HT-29 (cell line): ENCODE measurements at places on chromosomes 12 and 14. TPM values are rescaled to one million over a fixed set of nuclear protein-coding genes. Genes with fewer than 3 reads are reported as not detected.

Gene PKP2
- total RNA-seq: 34.0 and 34.4 TPM in 2 replicates

Gene NTF3
- total RNA-seq: not detected in 2 replicates

Gene GLT8D2
- total RNA-seq: not detected in 2 replicates

Gene RASSF9
- 0.05 and 0.13 TPM in 2 replicates for total RNA-seq

Gene OTOGL
- total RNA-seq: 0.13 and 0.18 TPM in 2 replicates

Gene AHNAK2
- 1.5 and 1.6 TPM in 2 replicates for total RNA-seq

Gene FGD6
- 3.7 and 4.7 TPM in 2 replicates for total RNA-seq

Gene CLEC4C
- not detected in 2 replicates for total RNA-seq

Gene EMC9
- 52.4 and 63.9 TPM in 2 replicates for total RNA-seq

DNA sequence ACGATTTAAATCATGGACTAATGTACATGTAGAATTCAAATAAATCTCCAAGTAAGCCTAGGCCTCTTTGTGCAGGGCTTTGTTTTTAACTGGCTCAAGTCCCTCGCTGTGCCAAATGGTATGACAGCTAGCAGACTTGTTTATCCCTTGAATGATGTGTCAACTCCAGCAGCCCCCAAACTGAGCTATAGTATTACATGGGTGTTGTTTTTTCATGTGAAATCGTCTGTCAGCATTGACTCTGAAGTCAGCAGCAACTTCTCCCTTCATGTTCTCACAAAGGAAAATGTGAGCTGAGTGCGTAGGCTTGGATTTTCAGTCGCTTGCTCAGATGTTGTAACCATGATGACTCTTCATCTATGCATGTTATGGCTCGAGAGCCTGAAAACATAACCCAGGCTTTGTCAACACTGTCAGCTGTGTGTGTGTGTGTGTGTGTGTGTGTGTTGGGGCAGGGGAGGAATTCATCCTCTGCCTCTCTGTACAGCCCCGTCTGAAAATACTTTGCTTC is 73.3 kb downstream of the PTHLH start:
- DNase-seq: no peak

GRCh38 chr14:99687284-99688209 is 3.4 kb downstream of the CYP46A1 start:
- DNase-seq: peak; percentile 17

- no peak for DNase-seq
Observed at GRCh38 chr14:75445963-75446362, 18.1 kb downstream of the JDP2 start.

DNA sequence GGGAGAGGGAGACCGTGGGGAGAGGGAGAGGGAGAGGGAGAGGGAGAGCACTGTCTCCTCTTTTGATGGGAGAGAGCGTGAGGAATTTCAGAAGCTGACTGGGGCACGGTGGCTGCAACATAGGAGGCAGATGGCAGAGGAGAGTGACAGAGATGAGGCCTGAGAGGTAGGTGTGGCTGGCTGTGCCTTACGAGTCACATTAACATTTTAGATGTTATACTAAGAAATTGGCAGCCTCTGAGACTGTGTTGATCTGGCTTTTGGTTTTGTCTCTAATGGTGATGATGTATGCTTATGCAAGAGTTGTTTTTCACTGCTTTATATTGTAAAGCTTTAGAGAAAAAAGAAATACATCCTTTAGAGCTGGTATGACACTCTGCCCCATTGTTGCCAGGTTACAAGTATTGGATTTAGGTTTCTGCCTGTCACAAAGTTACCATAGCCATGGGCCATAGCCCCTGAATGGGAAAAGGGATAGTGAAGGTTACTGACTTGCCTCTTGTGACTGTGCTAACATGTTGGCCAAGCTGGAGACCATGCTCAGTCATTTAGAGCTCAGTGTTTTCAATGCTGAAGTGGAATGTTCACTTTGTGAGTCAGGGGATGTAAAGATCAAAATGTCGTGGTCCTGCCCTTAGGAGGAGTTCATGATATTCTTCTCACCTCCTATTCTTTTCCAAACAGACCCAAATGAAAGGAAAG is 186.2 kb downstream of the SYNE2 start:
- DNase-seq: no peak

DNA sequence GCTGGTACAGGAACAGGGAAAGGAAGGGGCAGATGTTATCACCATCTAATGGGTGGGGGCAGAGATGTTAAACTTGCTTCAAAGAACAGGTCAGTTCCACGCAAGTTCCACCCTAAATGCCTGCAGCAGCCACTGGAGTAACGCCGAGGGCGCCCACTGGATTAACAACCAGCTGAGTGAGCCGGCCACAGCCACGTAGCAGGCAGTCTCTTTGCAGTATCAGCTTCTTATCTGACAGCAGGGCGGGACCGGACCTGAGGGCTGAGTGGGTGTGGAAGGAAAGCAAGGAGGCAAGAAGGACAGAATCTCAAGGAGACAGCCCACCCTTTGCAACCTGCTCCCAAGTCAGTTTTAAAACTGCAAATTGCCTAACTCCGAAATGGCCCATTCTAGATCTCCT is 38.4 kb upstream of the FOXN3 start:
- no peak for DNase-seq

GRCh38 chr12:14664434-14665023 is 31.9 kb downstream of the GUCY2C start:
- DNase-seq: peak; percentile 69

- DNase-seq: no peak
Observed at GRCh38 chr14:101997429-101998336, 33.3 kb downstream of the DYNC1H1 start.

- peak; percentile 56 for DNase-seq
Observed at GRCh38 chr12:29921307-29921706, 137.6 kb upstream of the TMTC1 start.

- DNase-seq: no peak
Observed at GRCh38 chr14:23670481-23670880, 34.3 kb downstream of the DHRS2 start.

DNA sequence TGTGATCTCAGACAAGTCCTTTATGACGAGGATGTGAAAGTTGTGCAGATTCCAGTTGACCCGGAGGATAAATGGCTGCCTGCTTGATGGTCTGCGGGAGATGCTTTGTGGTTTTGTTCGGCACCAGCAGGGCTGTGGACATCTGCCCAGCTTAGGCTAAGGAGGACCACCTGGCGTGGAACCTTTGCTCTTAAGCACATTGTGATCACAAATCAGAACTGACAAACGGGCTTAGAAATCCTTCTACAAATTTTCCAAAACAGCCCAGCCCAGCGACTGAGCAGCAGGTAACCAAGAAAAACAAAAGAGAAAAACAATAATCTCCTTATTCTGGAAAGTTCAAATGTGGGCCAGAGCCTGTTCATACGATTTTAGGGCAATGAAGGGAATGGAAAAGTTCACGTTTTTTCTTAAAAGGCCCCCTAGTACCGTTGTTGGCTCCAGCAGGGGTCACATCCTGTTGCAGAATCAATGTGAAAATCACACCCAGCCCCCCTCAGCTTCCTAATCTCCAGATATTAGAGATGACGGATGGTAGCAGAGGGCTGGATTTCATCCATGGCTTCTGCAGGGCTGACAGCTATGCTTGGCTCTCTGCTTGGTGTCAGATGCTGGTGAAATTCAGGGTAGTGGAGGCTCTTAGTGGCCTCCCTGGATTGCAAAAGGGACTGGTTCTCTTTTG is 81.1 kb upstream of the RFLNA start:
- no peak for DNase-seq

DNA sequence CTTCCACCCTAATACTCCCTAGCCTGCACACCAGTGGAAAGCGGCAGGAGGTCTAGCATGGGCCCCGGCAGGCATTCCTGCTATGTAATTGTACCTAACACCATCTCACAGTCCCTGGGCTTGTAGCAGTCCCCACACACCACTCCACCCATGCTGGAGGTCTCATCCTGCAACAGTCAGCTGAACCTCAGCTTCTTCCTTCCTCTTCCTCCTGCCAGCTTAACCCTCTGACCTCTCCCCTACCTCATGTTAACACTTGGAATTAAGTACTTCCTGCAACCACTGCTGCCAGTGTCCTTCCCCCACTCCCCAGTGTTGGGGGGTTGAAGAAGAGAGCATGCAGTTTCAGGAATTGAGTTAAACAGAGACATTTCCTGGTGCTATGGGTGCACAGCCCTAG is 7.6 kb downstream of the ADCY4 start:
- DNase-seq: no peak

- DNase-seq: peak; percentile 23
Observed at GRCh38 chr12:105092336-105092735, 8.1 kb upstream of the ALDH1L2 start.

- no peak for DNase-seq
Observed at GRCh38 chr12:62843716-62844115, 91.2 kb downstream of the PPM1H start.

DNA sequence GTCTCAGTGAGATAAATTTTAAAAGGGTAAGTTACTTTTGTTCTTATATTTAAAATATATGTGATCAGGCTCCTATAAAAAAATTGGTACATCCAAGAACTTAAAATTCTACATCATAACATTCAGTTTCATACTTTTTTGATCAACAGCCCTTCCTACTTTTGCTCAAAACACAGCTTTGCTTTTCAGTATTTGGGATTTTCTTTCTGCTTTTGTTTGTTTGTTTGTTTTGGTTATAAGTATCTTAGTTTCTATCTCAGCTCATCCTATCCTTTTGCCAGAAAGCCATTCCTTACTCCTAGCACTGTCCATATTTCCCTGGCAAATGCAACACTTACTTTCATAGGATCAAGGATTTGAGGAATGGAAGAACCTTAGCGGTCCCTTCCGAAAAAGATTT is 4.7 kb upstream of the PCED1B start:
- DNase-seq: no peak

DNA sequence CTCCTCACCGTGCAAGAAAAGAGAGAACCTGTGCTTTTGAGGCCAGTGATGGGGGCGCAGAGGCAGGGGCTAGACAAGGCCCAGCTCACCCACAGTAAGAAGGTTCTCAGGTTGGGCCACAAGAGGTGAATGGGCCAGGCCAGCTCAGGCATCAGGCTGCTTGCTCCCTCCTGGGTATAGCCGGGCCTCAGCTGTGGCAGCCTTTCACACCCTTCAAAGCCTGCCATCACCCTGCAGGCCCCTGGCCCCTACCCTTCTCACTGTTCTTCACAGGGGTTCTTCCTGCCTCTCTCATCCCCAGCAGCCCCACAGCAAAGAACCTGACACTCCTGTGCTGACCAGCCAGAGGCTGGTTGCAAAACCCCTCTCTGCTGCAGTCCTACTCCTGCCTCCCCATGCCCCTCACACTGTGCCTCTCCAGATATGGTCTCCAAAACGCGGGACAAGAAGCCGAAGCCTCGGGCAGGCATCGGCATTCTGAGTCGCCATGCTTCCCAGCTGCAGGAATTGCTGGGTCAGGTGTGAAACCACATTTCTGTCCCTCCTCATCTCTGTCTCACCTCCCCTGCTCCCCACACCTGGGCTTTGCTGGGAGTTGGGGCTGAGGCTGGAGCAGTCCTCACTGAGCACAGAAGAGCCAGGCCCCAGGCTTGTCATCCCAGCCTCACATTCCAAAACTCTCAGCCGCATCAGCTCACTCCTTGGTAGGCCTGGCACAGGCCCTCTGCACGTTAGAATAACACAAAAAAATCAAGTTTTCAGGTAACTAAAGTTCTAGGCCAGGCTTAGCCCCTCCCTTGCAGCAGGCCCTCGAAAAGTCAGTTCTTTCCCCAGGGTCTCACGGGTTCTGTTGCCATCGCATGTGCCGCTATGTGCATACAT is 6.9 kb upstream of the FAIM2 start:
- DNase-seq: no peak

DNA sequence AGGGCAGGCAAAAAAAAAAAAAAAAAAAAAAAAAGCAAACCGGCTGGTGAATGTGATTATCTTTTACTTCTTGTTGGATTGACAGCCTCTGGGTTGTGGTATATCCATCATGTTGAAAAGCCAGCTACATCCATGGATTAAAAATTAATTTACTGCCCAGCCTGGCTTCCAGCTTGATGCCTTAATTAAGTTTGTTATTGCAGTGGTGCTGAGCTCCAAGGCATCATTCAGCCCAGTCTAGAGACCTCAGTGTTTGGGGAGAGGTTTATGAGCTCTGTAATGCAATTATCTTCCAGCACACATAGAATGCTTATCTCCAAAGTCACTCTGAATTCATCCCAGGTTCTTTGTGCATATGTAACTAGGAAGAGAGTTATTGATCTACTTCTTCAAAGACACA is 114.8 kb downstream of the RIMBP2 start:
- no peak for DNase-seq

DNA sequence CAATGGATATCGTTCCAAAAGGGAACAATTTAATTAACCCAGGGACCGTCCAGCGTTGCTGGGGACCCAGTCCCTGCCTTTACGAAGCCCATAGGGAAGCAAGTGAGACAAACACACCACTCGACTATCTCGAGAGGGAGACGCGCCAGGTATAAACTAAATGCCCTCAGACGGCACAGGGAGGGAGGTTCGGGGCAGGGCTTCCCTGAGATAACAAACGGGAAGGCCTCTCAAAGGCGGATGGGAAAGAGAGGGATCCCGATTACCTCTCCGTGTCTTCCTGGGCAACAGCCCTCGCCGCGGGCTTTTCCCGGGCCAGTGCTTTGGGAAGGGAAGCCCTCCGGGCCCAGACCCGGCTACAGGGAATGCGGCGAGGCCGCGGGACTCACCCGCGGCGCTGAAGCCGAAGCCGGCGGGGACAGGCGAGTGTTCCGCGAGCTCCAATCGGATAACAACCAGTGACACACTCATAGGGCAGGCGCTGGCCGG is 390 bp downstream of the BRAP start:
- peak; percentile 53 for DNase-seq
